ENCODE measurements at places on chromosomes 6 and 20. TPM values are rescaled to one million over a fixed set of nuclear protein-coding genes. Genes with fewer than 3 reads are reported as not detected.

DNA sequence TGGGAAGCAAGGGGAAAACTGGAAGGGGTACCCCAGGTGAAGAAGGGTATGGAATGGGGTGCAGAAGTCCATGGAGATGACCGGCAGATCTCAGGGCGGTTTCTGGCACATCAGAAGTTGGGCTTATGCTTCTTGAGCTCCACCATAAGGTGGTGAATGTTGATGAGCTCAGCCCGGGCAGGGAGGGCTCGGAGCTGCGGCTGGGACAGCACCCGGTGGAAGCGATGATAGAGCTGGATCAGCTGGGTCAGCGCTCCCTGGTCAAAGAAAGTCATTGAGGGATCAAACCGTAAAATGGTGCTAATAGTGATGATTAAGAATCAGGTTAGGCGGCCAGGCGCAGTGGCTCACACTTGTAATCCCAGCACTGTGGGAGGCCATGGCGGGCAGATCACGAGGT lies 20.9 kb downstream of the VPS52 start:
- no peak for DNase-seq

DNA sequence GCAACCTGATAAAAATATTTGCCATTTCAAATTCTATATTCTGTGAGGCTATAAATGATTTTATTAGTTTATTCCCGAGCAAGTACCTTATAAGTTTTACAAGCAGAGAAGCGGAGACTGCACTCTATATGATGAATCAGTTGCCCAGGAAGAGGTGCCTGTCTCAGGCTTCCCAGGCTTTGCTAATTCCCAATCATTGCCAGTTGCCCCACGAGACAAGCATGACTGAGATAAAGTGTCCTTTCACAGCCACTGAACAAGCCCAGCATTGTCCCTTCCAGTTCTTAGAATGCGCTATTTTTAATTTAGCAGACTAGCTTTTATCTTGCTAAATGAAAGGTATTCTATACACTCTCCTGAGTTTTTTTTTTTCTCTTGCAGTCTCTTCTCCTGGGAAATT lies 260.7 kb downstream of the ALDH8A1 start:
- DNase-seq = no peak

- DNase-seq = no peak
Measured at GRCh38 chr20:50729901-50730764, 1.2 kb upstream of the PARD6B start.

DNA sequence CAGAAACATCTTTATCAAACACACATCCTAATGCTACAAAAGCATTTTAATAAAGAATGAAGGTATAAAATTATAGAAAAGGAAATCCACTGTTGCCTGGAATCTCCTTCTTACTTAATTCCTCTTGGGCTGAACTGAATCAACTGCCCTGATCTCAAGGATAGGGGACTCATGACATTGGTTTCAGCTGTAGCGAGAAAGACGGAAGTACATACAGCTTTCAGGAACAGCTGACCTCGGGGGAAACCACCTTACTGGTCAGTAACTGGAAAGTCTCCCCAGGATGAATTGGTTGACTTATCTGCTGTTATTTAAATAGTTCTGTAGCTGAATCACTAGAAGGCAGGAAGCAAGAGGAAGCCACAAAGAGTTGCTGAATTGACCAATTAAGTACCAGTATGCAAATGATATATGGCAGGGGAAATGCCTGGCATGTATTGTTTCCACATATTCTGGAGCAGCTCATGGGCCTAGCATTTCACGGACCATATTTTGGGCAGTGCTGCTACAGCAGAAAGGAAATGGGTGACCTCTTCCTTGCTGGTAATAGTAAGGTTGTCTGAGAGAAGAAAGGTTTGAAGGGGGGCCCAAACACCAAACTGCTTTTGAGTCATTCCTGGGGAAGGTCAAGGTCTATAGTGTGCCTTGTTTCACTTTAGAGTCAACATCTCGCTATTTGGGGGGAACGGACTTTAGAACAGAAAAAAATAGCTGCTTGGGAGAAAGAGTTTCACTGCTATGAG lies 43.7 kb upstream of the MAP7 start:
- no peak for DNase-seq

DNA sequence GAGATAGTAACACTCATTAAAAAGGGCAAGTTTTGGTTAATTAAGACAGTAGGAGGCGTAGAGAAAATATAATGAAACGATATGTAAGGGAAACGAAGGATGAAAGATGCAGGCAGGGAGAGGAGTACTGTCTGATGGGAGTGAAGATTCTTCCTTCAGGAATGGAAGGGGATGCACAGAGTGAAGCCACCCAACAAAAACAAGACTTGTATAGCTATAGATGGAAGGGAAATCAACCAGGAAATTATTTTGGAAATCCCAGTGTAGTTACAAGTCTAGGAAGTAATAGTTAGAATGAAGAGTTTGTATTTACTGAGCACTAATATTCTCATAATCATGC lies 19.7 kb upstream of the HLA-DRB1 start:
- no peak for DNase-seq

GRCh38 chr6:47180633-47181032 lies 129.1 kb downstream of the TNFRSF21 start:
- no peak for DNase-seq

- no peak for DNase-seq
Measured at GRCh38 chr6:55524441-55524840, 54.6 kb downstream of the HMGCLL1 start.

GRCh38 chr6:156650896-156651390 lies 126.2 kb upstream of the ARID1B start:
- no peak for DNase-seq

DNA sequence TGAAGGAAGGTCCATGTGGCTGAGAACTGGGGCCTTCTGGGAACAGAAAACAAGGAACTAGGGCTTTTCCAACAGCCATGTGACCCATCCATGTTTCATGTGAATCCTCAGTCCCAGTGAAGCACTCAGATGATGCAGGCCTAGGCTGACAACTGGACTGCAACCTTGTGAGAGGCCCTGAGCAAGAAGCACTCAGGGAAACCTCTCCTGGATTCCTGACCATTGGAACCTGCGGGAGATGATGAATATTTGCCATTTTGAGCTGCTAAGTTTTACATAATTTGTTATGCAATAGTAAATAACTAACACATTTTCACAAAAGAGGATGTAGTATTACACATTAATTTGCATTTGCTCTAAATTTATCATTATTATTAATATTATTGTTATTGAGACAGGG lies 38.4 kb upstream of the HLA-G start:
- no peak for DNase-seq

- no peak for DNase-seq
Measured at GRCh38 chr6:72967329-72967728, 258.0 kb downstream of the KHDC1L start.

DNA sequence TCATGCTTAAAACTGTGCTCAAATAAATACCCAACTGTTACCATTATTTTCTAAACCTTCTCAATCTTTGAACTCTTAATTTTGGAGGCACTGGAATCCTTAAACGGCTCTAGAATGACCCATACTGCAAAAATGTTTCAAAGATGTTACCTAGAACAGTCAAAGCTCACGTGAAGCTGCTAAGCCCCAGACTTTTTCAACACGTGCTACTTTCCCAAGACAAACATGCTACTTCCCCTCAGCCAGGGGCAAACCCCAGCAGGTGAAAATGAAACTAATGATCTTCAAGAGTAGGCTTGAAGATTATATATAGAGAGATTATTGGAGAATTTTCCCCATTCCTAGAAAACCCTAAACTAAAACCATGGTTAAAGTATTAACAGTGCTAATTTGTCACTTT lies 28.1 kb downstream of the HUS1B start:
- DNase-seq = no peak

DNA sequence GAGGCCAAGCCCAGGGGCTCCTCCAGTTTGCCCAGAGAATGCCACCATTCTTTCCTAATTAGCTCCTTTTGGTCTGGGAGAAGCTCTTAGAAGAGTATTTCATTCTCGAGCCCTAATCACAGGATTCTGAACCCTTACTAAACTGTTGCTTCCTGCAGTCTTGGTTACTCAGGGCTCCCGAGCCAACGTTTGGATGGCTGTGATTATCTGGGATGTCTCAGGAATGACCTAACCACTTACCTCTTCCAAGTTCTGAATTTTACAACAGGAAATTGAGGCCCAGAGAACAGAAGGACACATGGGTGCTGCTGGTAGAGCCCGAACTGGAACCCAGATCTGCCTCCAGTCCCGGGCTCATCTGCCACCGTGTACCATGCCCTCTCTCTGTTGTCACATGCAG lies 22.2 kb upstream of the PNPLA1 start:
- DNase-seq = no peak

GRCh38 chr6:111663692-111664564 lies 58.2 kb upstream of the TRAF3IP2 start:
- DNase-seq = no peak

GRCh38 chr20:48630342-48631075 lies 197.3 kb downstream of the PREX1 start:
- peak; percentile 72 for DNase-seq

DNA sequence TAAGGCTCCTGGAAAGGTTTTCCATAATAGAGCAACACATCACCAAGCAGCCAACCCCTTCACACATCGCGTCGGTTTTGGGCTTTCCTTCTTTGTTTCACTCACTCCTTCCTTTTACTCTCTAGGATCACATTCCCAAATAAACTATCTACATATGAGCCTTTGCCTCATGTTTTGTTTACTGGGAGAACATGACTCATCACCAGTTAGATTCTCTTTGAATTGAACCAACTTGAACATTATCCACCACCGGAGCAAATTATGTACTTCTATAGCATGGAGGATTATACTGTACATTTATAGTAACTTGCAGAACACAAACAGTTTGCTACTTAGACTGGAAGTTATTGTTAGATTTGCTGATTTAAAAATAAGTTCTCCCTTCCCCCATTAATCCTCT lies 41.0 kb downstream of the SAMD5 start:
- DNase-seq = no peak

- DNase-seq = peak; percentile 77
Measured at GRCh38 chr20:1305712-1306111, 23.2 kb downstream of the SDCBP2 start.

DNA sequence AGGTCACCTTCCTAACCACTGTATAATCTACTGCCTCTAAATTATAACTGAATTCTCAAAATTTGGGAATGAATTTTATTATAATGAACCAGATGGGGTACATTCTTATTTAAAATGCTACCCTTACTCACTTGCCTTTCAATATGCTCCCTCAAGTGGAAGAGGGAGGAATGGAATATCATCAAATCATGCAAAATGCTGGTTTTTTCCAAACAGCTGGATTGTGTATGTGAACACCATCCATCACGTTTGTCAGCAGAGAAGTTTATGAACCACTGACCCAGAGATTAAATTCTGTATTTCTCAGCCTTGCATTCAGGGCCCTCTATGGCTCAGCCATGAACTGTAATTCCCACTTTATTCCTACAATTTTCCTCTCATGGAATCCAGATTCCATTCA lies 40.5 kb downstream of the CBLN4 start:
- DNase-seq = no peak

DNA sequence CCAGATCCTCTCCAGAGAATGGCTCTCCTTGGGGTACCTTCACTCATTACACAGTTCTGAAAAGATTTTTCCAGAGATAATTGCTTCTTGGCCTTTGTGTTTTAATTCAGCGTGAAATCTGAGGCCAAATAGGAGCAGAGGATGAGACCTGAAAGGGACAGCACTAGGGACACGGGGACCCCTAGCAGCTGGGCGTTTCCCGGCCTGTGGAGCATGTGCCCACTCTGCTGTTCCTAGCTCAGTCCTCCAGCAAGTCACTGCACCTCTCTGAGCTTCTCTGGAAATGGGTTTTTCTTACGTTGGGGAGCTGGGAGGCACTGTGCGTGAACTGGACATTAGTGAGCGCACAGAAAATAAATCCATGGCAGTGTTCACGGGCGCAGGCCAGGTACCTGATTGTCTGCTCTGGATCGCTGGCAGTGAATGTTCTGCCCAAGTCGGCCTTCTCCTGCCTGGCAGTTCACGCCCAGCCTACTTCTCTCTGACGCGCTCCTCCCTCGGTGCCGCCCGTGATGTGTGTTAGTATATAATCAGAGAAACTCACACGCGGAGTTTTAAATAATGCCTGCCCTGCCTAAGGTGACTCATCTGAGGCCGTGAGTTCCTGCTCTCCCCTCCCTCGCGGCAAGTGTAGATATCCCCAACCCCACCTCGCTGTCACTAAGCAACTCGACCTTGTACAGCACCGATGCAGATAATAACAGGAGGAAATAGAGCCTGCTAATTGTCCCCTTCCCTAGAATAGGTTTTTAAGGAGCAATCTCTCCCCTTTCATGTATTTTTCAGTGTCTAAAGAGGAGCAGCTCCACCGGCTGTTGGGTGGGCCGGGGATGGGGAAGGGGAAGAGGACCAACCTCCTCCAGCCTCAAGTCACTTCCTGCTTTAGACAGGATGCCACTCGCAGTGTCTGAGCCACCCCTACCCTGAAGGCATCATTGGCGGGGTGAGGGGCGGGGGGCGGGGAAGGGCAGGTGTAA lies 2.7 kb upstream of the TUBB2A start:
- DNase-seq = no peak

- no peak for DNase-seq
Measured at GRCh38 chr6:15809367-15809766, 146.5 kb upstream of the DTNBP1 start.

DNA sequence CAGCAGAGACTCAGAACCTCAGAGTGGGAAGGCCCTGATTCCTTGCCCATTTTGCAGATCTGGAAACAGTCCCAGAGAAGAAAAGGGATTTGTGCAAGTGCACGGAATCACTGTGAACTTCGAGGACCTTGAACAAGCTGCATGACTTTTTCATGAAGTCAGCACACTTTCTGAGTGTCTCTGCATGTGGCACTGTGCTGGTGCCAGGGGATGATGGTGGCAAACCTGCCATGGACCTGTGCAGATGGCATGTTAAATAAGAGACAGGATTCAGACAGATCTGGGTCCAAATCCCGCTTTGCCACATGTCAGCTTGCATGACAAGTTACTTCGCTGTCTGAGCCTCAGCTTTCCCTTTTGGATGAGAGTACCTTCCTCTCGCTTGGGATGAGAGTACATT lies 26.8 kb downstream of the ZNF831 start:
- no peak for DNase-seq

- DNase-seq = no peak
Measured at GRCh38 chr6:131967948-131968347, 16.8 kb upstream of the CCN2 start.

- DNase-seq = no peak
Measured at GRCh38 chr6:170186941-170187668, 103.8 kb downstream of the DLL1 start.

DNA sequence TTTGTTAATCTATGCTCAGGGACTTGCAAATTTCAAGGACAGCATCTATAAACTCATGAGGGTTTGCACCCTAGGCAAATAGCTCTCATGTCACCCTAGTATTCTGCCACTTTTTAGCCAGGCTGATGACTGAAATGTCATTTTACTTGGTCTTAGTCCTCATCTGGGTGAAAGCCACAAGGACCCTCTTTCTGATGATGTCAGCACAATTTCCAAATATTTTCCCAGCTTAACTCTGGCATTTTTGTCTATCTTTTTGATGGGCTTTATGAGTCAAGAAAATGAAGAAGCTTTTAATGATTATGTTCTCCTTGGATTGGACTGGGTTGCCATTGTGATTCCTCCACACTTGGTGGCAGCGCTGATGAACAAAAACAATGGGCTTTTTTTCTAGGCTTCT lies 420.1 kb upstream of the BTBD3 start:
- DNase-seq = no peak

GRCh38 chr20:4681401-4681800 lies 40.3 kb upstream of the PRND start:
- DNase-seq = no peak

SEMG1 gene
- not detected for total RNA-seq

C20orf144 gene
- total RNA-seq = 0.17 TPM

RSPH9 gene
- 0.38 TPM for total RNA-seq

CALHM6 gene
- total RNA-seq = 3.6 TPM

OGFR gene
- 32.2 TPM for total RNA-seq

KCNQ2 gene
- total RNA-seq = not detected
